Stimulated activated CD4-positive, alpha-beta T cell treated with anti-CD3 and anti-CD28 coated beads, Interleukin-15, amount 100 ng/mL, for 24 hours (primary cell): ENCODE measurements at places on chromosomes 12 and 14.

DNA sequence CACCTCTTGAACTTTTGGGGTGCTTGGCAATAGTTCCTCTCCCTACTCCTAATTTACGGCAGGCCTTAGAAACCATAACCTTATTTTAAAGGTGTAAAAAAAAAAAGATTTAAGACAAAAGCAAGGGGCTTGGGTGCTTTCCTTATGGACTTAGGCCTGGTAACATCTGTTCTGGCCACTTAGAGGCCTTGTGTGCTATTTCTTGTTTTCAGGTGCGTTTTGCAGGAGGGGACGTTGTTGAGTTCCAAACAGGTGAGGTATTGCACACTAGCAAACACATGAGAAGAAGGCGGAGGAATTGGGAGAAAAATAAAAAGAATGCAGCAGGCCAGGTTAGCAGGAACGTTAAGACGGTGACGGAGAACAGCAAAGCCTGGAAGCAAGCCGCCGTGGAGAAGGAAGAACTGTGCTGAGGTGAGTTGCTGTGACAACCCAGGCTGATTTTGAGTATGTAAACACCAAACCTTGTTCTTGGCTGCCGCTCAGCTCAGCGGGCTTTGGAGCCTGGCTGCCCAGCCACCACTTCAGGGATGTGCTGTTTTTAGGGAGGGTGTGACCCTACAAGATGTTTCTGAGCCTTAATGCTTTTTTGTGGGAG, 17.3 kb downstream of the EMG1 start:
- DNase-seq, result no peak

DNA sequence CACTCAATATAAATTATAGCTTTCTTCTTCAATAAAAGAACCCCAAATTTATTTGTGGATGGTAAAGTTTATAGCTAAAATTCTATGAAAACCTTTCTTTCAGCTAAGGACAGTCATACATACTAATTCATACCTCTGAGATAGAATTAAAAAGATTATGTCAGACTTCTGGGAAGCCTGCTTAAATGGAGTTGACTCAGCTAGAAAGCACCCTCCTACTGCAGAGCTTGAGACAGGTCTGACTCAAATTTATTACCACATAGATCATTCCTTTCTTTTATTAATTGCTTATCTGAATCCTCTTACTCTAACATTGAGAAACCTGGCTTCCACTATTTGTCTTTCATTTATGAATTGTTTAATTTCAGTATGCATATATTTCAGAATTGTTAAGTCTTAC, 1007.0 kb upstream of the LRFN5 start:
- DNase-seq, result no peak

DNA sequence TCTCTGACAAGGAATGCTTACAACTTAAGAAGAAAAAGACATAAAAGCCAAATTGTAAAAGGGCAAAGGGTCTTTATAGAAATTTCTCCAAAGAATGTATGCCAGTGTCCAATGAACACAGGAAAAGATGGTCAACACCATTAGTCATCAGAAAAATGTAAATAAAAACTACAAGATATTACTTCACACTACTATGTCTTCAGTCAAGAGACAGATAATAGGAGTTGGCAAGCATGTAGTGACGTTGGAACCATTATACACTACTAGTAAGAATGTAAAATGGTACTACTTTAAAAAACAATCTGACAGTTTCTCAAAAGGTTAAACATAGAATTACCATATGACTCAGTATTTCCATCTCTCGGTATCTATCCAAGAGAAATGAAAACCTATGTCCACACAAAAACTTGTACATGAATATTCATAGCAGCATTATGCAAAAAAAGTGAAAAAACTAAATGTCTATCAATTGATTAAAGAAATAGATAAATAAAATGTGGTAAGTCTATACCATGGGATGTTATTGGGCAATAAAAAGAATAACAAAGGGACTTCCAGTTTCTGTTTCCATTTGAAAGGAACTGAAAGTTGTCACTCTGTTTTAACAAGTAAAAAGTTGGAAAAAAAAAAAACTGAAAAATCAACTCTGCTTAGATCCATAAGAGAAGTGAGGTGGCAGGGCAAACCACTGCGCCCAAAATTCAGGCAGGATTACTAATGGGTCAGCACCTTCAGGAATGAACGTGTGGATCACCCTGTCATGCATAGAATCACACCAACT, 69.8 kb downstream of the ALG10B start:
- DNase-seq, result no peak

- DNase-seq, result no peak
Measured at GRCh38 chr12:124661341-124661740, 93.9 kb upstream of the NCOR2 start.

- DNase-seq, result no peak
Measured at GRCh38 chr12:58435647-58436046, 484.7 kb downstream of the LRIG3 start.

GRCh38 chr14:71183876-71184689, 276.8 kb downstream of the PCNX1 start:
- DNase-seq, result no peak

DNA sequence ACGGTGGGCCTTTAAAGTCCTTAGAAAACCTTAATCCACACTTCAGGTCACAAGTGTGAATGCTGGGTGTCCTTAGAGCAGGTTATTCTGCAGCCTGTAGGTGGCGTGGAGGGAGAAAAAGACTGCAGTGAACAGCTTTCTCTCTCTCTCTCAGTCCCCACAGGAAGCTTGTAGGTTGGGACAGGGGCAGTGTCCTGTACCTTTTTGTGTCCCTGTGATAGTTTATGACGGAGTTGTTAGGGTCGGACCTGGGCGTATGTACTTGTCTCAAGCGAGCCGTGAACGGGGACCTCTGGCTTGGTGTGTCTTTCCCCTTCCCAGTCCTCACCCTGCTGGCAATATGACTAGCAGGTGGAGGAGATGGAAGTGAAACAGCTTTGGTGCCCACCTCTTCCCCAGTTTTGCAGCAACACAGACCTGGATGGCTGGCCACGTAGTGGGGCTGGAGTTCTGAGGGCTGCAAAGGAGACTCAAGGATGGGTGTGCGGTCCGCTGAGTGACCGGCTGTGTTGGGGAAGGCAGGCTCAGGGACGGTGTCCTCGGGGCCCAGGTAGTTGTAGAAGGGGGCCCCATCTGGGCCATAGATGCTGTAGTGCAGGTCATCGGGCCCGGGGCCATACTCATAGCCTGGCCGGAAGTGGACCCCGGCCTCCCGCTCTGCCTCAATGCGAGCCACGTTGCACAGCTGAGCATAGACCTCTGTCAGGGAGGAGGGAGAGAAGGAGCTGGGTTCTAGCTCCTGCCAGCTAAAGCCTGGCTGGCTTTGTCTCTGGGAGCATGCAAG, 8.9 kb downstream of the ISCA2 start:
- DNase-seq, result peak; percentile 15

GRCh38 chr12:26192142-26192541, 3.2 kb upstream of the SSPN start:
- DNase-seq, result no peak

- DNase-seq, result no peak
Measured at GRCh38 chr12:25328072-25328712, 77.5 kb upstream of the KRAS start.

GRCh38 chr14:42190744-42191143, 584.1 kb downstream of the LRFN5 start:
- DNase-seq, result no peak

DNA sequence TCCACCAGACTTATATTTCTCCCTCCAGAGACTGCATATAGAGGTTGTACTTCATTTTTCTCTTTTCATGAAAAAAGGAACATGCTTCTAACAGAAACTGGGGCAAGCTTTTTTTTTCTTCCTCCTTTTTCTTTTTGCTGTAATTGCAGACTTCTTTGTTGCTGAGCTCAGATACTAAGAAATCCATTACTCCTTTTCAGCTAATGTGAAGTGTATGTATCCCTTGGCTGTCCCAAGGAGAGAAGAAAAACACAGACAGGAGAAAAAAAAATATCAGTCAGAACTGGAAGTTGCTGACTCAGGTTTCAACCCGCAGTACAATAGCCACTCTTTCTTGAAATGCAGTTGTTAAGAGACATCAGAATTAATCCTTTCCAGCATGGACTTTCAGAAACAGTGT, 1248.4 kb downstream of the LRFN5 start:
- DNase-seq, result no peak

- peak; percentile 5 for DNase-seq
Measured at GRCh38 chr12:59548930-59549329, 46.9 kb upstream of the SLC16A7 start.

DNA sequence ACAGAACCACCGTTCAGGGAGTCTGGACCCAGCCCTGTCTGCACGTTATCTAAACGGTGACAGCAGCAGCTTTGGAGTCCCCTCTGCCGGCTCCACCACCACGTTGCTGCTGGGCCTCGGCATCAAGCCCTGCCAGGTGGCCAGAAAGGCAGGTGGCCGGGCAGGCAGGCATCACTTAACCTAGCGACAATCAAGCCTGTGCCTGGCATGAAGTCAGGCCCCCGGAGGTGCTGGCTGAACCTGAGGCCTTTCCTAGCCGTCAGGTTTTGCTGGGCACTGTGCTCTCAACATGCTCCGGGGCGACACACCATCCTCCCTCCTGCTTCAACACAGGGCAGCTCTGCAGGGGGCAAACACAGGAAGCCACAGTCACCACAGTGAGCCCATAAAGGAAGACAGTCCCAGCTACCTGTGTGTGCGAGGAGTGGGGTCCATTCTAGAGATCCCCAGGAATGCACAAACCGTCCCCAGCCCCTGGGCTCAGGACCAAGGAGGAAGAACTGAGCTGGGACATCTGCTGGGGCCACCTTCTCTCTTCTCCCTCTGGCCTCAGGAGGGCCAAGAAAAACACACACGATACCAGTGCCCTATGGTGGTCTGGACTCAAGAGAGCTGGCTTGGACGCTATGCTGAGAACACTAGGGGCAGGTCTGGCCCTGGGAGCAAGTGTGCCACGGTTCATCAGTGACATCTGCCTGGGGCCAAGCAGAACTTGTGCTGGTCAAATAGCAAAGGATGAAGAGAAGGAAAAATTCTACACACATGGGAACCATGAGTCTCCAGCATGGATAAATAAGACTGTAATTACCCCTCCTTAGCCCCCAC, 44.7 kb downstream of the CCDC88C start:
- peak; percentile 47 for DNase-seq

DNA sequence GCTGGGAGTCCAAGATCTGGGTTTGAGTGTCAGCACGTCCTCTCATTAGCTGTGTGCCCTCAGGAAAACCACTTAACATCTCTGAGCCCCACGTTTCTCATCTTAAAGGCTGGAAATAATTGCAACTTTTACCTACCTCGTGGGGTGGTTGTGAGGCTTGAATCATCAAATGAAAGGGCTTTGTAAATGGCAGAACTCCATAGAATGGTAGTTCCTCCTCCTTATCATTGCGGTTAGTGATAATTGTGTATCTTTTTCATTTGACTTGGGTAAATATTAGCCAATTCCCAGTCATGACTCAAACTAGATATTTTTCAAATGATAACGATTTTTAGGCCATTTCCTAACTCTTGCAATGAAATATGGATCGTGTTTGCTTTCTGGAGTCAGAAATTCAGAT, 205.5 kb downstream of the CHST11 start:
- no peak for DNase-seq

DNA sequence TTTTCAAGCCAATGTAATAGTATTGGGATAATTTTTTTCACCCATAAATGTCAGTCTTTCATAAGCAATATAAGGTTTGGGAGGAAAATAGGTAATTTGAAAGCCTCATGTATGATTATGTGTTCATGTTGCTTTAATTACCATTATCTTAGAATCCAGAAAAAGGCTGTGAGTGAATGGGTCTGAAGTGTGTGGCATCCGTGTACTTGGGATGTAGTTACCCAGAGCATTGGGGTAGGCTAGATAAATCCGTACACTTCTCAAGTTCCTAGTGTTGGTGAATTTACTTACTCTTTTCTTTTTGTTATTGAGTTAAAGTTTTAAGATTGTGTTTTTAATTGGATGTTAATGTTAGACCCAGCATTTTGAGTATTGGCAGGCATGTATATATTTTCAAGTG, 104.4 kb downstream of the FGD4 start:
- no peak for DNase-seq

GRCh38 chr14:35534208-35534872, 376 bp downstream of the INSM2 start:
- peak; percentile 29 for DNase-seq

DNA sequence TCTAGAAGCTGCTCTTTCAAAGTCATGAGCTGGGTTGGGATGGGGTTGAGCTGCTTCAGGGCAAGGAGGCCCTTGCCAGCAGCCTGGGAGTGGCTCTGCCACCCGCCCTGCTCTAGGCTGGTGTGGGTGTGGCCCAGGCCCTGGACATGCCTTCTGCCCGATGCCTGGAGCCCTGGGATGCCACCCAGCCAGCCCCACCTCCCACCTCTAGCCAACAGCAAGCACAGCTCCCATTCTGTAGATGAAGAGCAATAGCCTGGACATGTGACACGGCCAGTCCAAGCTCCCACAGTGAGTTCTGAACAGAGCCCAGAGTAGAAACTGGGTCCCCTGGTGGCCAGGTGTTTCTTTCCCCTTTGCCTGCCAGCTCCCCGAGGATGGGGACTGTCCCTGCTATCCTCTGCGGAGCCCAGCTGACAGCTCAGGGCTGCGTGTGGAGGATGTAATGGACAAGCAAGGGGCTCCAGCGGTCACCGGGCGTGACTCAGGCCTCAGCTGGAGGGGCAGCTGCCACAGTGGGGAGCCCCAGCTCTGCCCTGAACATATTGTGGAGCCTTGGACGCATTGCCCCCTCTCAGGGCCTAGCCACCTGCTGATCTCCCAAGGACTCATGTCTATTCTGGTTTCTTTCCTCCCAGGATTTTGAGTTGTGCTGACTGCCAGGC, 165.2 kb downstream of the TSPAN9 start:
- DNase-seq, result no peak

DNA sequence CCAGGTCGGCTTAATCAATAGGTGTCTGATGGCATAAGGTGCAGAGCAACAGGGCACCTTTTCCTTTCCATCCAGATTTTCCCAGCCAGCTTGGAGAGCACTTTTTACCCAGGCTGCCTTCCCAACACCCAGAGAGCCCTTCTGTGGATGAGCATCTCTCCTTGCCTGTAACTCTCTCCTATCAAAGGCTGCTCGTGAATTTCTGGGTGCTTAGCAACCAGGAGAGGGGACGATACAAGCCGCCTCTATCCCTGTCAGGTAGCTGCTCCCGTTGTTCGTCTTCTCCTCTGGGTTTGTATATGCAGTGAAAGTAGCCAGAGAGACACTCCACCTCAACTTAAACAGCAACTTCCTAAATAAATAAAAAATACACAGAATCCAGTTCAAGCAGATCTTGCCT, 124.2 kb downstream of the CACNA1C start:
- DNase-seq, result no peak

DNA sequence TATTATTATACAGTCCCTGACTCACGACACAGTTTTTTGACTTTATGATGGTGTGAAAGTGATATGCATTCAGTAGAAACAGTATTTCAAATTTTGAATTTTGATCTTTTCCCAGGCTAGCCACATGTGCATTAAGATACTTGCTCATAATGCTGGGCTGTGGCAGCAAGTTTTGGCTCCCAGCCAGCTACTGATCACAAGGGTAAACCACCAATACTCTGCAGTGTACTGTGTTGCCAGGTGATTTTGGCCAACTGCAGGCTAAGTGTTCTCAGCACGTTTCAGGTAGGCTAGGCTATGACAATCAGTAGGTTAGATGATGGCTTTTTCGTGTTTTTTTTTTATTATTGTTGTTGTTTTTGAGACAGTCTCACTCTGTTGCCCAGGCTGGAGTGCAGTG, 69.4 kb upstream of the ACTN1 start:
- peak; percentile 19 for DNase-seq
